ENCODE measurements at places on chromosomes 6 and 20.

DNA sequence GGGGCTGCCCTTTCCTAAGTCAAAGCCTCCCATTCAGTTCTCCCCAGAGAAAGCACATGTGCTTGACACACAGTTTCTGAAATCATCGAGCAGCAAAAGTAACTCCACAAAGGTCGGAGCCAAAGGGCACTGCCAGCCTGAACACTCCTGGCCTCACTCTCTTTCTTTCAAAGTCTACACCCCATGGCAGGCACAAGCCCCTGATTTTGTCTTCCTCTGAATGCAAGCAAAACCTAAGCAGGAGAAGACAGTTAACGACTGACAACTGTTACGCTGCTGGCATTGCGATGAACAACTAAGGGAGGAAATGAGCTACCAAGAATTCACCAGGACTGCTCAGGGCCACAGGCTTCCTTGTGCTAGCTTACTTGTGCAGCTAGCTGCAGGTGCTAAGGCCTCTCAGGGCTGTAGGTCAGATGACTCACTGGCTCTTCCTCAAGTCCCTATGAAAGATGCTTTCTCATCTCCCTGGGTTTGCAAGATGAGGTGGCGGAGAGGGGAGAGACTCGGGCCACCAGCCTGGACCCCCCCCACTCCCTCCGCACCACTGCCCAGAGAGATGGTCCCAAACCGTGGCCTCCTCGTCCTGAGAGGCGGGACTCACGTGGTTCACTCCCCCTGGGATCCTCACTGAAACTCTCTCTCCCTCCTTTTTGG, 208.2 kb downstream of the DLL1 start:
- no peak for DNase-seq

- DNase-seq: no peak
These were observed 42.4 kb upstream of the ADGRF4 start for GRCh38 chr6:47655719-47656595.

- DNase-seq: peak; percentile 74
These were observed 24.7 kb upstream of the CCN6 start for GRCh38 chr6:112029045-112029822.

- no peak for DNase-seq
These were observed 409.5 kb downstream of the BTBD3 start for GRCh38 chr20:12327205-12327604.

- DNase-seq: no peak
These were observed 61.5 kb downstream of the RREB1 start for GRCh38 chr6:7169296-7169721.

GRCh38 chr6:156879591-156879990, 102.4 kb downstream of the ARID1B start:
- DNase-seq: peak; percentile 89

DNA sequence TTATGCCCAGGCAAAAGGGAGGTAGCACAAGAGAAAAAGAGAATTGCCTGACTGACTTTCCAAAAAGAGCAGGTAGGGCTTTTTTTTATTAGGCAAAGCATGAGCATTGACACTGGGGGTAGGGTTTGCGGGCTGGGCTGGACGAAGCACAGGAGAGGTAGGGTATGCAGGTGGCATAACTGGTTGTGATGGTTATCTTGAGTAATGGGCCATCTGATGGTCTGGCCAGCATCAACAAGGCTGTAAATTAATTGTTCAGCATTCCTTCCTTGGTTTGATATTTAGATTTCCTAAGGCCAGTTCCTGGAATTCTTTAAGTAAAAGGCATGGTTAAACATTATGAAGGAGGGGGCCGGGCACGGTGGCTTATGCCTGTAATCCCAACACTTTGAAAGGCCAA, 13.9 kb upstream of the BFSP1 start:
- DNase-seq: no peak

GRCh38 chr20:24096864-24097450, 108.4 kb upstream of the GGTLC1 start:
- DNase-seq: no peak

GRCh38 chr20:40956542-40957264, 71.9 kb upstream of the TOP1 start:
- DNase-seq: no peak

DNA sequence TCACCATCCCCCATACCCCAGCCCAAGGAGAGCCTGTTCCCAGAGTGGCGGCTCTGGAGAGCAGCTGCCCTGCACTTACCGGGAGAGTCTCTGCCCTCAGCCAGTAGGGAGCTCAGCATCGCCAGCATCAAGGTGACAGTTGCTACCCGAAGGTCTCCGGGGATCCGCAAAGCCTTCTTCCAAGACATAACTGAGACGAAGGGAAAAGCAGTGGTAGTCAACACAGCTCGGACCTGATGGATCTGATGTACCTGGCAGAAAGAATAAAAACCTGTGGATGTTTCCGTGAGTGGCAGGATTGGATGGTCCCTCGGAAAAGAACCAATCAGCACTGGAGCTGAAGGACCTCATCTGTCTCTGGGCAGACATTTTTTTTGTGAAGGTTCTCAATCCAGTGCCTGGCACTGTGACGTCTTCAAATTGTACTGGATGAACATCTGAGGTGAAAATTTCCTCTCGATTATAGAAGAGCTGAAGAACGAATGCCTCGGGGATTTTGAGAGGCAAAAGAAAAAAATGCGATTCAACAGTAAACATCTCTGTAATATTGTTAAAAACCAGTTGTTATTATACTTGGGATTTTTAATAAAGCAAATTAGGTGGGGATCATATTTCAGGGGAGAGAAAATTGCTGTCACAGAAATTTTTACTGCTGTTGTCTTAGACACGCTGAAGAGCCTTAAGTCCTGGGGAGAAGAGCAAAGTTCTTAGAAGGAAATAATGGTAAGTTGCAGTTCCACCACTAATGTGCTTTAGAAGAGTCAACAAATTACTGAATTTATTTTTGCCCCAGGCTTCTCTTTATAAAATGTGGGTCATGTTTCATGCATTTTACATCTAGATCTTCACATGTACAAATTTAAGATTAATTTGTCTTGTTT, at the start of gene HLA-DQB1:
Gene HLA-DQB1, minus strand, starts transcription at position 238 of the 881 bp plus-strand sequence. Its CDS starts 50 bp downstream, at position 188.
- DNase-seq: no peak

DNA sequence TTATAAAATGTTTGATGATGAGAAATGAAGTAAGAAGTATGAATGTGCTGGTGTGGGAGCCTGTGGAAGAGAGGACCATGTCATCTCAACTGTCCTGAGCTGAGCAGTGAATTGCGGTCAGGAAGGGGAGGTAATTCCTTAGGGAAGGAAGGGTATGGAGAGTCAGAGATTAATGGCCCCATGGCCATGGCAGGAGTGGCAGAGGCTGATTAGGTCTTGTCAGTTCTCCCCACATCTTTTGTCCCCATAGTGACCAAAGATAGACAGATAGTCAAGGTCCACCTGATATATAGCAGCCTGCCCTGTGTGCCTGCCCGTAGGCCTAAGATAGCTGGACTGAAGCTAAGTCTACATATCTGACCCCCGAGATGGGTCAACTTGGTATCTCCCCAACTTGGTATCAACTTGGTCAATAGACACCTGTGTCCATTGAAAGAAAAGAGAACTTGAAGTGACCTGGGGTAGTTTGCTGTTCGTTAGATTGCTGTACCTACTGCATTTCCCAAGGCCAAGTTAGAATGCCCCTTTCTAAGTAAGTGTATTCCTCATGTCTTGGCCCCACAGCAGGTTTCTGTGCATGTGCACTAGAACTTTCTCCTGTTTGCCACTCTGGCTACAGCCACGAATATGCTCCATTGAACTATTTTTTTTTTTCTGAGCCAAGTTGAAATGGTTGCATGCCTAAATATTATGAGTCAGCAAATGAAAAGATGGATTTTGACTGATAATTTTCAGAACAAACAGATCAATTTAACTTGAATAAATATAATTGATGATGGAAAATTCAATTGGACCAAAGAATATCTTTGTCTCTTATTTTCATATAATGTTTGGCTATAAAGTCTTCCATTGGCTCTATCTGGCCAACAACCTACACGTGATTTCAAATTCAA, 143.4 kb downstream of the ISM1 start:
- no peak for DNase-seq

- no peak for DNase-seq
These were observed 46.7 kb upstream of the RALGAPA2 start for GRCh38 chr20:20759132-20759531.

DNA sequence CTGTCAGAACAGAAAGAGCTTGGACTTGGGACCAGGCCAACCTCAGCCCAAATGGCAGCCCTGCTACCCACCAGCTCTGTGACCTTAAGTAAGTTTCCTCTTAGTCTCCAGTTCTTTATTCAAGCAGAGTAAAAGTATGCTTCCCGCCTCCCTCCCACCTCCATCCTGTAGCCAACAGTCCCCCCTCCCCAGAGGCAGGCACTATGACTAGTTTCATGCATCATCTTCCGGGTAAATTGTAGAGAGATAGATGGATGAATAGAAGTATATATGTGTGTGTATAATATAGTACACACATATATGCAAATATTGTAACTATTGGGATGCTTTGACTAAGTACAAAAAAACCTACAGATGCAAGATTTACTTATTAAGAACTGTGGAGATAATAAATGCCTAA, 39.5 kb upstream of the B4GALT5 start:
- DNase-seq: no peak

DNA sequence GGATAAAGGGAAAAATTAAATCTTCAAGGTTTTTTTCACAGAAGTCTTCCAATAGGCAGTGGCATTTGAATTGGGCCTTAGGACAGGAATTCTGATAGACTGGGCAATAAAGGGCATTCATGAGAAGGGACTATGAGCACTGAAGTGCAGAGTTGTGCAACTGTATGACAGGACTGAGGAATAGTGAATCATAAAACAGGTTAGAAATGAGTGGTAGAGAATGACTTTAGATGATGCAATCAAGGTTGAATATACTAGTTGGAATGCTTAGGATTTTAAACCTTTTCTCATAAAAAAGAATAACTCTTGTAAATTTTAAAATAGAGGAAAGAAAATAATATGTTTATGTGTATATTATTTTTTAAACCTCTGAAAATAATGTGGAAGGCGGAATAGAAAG, 944.7 kb downstream of the PHF3 start:
- DNase-seq: peak; percentile 41

- no peak for DNase-seq
These were observed 84.1 kb downstream of the DNAAF9 start for GRCh38 chr20:3323398-3323797.

GRCh38 chr6:139515511-139515910, 141.1 kb upstream of the CITED2 start:
- DNase-seq: peak; percentile 51

GRCh38 chr6:7725412-7725811, 487 bp upstream of the BMP6 start:
- DNase-seq: no peak

DNA sequence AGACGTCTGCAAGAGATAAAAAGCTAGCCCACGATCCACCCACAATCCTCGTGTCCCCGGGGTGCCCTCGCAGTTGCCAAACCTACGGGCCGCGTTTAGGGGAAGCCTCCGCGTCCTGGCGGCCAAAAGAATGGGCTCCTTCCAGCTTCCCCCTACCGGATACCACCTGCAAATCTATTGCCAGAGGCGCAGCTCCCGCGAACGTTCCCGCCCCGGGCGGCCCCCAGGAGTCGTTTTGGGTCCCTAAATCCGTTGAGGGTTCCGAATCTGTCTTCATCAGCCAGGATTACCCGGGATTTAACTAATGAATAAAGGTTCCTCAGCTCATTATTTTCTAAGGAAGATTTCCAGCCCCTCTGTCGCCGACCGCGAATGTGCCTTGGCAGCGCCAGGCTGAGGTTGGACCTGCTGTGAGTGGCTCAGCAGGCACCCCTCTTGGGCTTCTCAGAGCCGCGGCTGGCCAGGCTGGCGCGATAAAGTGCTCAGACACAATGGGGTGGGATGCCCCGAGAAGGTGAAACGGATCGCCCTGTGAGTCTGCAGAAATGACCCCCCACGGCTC, 2.8 kb upstream of the VSX1 start:
- DNase-seq: no peak

DNA sequence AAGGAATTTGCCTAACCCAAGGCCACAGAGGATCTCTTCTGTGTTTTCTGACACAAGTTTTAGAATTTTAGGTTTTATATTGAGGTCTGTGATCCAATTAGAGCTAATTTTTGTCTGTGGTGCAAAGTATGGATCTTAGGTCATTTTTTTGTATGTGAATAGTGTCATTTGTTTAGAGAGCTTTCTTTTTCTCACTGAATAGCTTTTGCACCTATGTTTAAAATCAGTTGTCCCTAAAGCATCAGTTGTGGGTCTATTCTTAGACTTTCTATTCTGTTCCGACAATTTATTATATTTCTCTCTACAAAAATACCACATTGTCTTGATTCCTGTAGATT, 341 bp upstream of the MCM9 start:
- DNase-seq: no peak

DNA sequence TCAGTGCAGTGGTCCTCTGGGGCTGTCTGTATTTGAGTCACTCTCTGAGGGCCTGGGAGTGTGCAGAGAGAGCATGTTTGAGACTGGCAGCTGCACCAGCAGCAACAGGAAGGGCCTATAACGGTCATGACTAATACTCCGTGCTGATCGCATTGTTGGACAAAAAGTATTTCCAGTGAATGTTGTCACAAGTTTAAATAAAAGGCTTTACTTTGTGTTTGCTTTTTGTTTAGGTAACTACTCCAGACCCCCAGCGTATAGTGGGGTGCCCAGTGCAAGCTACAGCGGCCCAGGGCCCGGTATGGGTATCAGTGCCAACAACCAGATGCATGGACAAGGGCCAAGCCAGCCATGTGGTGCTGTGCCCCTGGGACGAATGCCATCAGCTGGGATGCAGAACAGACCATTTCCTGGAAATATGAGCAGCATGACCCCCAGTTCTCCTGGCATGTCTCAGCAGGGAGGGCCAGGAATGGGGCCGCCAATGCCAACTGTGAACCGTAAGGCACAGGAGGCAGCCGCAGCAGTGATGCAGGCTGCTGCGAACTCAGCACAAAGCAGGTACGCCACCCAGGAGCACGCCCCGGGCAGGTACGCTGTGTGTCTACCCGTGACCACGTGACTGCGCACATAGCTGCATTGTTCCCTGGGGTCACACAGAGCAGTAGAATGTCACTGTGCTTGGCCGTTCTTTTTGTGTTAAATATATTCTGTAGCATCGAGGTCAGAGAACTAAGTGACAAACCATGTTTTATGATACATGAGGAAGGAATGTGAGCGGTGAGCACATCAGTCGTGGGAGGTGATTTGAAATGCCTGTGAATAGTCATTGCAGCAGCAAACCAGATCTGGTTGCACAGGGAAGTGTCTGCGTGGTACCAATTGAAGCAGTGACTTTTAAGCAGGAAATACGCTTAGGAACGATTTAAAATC, 174.7 kb downstream of the TMEM242 start:
- peak; percentile 98 for DNase-seq

GRCh38 chr20:46552460-46553420, 2.3 kb upstream of the OCSTAMP start:
- DNase-seq: no peak

DNA sequence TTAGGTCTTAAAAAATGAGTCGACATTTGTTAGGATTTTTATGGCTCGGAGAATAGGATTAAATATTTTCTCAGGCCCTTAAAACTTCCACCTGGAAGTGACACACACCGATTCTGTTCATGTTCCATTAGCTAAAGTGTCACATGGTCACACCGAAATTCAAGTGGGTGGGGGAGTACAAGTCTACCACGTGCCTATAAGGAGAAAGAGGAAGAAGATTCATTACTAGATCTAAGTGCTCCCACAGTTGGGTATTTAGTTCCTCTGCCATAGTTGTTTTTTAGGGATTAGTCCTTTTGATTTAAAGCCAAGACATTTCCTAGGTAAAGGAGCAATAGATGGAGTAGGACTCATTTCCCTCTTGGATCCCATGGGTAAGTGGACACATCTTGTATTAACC, 4.9 kb upstream of the TOX2 start:
- no peak for DNase-seq
